ENCODE measurements at places on chromosomes 2 and 18.

GRCh38 chr2:160379399-160379798 lies 114.2 kb downstream of the RBMS1 start:
- no peak for DNase-seq

GRCh38 chr2:135203944-135204343 lies 151.9 kb downstream of the RAB3GAP1 start:
- DNase-seq: no peak

GRCh38 chr2:43407935-43408334 lies 181.5 kb upstream of the ZFP36L2 start:
- DNase-seq: no peak

DNA sequence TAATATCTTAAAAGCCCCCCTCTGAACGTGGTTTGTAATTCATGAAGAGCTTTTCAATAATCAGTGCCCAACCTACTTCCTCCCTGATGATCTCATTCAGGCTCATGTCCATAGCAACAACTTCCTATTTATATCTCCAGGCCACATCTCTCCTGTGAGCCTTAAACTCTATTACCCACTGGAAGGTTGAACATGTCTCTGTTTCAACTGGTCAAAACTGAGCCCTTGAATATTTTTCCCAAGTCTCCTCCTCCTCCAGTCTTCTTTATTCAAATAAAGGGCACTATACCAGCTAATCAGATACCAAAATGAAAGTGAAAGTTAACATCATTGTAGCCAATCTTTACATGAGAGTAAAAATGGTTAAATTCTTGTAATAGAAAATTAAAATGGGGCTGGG lies 63.7 kb upstream of the ITGA4 start:
- no peak for DNase-seq

GRCh38 chr2:193538061-193538460 lies 1343.3 kb upstream of the TMEFF2 start:
- DNase-seq: no peak

DNA sequence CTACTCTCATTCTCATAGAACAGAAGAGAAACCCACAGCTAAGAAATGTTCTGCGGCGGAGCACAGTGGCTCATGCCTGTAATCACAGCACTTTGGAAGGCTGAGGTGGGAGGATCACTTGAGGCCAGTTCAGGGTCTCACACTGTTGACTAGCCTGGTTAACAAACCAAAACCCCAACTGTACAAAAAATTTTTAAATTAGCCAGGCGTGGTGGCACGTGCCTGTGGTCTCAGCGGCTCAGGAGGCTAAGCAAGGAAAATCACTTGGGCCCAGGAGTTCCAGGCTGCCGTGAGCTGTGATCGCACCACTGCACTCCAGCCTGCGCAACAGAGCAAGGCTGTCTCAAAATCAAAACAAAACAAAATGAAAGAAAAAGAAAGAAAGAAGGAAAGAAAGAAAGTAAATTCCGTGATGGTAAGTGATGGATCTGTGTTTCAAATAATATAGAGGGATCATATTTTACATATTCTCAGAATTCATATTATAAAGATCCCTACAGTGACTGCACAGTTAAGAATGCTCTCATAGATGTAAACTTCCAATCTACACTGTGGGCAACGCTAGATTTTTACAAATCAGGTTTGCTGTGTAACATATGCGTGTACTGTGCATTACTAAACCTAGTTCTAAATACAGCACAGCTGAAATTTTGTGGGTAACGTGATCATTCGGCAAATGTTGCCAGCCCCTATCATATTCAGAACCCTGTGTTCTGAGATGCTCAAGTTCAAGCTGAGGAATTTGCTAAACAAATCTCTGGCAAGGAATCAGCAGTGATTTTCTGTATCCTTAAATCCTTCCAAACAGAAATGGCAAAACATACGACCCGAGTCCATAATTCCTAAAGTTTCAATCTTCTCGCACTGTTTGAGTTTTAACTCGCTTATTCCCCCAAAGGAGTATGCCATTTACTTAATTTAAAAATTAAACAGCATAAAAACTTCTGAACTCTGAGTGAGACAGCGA lies 1.2 kb upstream of the RAB12 start:
- no peak for DNase-seq

DNA sequence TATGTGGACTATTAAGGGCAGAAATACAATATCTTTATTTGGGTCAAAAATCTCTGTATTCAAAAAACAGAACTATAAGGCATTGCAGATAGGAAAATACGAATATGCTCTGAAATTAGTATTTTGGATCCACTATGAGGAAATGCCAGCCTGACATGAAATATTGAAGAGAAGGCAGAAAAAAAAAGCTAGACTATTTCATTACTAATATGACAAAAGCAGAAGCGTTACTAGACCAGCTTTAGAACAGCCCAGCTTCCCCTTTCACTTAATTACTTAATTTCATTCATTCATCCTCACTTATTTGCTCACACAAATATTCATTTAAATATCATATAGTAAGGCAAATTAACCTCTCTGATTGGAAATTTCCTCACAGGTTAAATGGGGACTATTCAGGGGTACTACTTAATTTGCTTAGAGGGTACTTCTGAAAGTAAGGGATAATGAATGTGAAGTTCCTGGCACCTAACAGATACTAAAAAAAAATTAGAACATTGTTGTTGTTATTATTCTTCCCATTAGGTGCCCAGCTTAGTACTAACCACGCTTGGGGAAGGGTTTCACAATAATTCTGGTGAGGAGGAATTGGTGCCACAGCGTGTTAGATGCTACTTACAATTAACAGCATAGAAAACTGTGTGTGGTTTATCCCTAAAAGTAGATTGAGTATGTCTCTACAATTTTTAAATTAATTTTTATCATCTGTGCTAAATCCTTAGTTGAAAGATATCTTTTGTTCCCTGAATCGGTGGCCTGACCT lies 71.1 kb upstream of the CTLA4 start:
- DNase-seq: no peak

DNA sequence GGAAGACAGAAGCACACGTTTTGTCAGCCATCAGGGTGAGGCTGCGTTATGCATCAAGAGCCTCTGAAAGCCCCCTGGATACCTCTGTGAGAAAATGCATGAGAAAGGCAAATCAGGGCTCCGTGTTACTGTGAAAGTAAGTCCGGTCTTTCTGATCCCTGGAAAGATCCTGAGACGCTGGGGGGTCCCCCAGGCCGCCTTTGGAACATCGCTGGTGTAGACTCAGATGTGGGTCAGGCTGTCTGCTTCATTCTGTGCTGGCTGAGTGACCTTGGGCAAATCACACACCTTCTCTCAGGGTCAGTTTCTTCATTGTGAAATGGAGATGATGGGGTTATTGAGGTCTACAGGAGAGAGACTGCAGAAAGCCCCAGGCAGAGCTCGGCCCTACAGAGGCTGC lies 42.0 kb upstream of the HS6ST1 start:
- DNase-seq: peak; percentile 7
